ENCODE measurements at places on chromosomes 2 and 18.

- no peak for DNase-seq
Measured at GRCh38 chr2:228771774-228772173, 499.3 kb downstream of the PID1 start.

GRCh38 chr2:181658444-181658843 is 1.5 kb upstream of the CERKL start:
- DNase-seq: peak; percentile 90

GRCh38 chr2:44880125-44880483 is 61.4 kb upstream of the SIX3 start:
- peak; percentile 68 for DNase-seq

GRCh38 chr18:34544930-34545329 is 165.2 kb upstream of the DTNA start:
- peak; percentile 50 for DNase-seq

- DNase-seq: peak; percentile 88
Measured at GRCh38 chr2:42072349-42073118, 24.7 kb downstream of the PKDCC start.

GRCh38 chr2:239522002-239522739 is 121.4 kb upstream of the HDAC4 start:
- no peak for DNase-seq

DNA sequence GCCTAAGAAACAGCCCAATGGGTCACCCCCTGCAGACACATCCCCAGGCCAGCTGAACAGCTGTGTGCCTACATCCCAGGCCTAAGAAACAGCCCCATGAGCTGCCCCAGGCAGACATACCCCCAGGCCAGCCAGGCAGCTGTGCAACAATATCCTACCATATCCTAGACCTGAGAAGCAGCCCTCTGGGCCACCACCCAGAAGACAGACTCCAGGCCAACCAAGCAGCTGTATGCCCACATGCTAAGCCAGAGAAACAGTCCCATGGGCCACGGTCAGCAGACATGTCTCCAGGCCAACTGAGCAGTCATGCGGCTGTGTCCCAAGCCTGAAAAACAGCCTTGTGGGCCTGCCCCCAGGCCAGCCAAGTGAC is 205.5 kb downstream of the ATAD2B start:
- no peak for DNase-seq

- DNase-seq: no peak
Measured at GRCh38 chr2:100224988-100225710, 82.8 kb upstream of the AFF3 start.

DNA sequence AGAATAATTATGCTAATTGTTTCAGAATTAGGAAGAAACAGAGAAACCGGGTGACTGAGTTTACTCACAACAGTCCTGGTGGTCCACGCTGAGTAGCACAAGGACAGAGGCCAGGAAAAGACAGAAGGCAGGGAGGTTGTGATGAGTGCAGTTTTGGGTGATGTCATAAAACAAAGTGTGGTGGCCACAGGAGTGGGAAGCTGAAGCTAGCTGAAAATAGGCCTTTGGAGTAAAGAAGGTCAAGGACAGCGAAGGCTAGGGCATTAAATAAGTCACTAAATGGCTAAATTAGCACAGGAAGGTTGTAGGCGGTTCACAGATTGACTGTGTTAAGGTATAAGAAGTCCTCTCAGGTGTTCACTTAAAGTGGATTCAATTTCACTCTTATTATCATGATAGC is 120.9 kb upstream of the TTN start:
- no peak for DNase-seq

DNA sequence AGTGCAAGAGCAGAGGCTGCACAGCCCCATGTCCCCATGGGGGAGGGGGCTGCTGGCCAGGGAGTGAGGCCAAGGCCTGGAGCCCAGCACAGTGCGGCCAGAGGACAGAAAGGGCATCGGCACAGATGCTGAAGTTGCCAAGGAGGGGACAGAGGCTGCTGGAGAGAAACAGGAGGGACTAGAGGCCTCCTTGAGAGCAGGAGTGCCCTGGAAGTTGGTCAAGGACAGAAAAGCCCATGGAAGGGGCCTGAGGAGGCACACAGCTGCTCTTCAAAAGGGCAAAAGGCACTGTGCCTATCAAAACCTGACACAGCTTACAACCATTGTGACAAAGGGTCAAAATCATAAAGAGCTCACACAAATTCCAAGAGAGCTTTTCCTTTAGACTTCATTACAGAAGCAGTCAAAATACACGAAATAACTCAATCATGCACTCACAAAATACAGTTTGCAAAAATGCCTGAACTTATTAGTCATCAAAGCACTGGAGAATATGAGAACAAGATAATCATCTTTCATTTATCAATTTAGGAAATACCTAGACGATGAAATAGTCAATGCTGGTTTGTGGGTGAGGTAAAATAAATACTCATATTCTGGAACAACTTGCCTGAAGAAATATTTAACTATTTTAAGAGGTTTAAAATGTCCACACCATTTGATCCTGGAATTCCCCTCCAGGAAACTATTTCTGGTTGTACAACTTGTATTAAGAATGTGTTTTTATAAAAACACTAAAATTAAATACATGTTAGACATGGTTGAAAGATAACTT is 79.6 kb downstream of the USP40 start:
- no peak for DNase-seq

GRCh38 chr18:36256094-36256493 is 41.4 kb upstream of the FHOD3 start:
- DNase-seq: no peak

DNA sequence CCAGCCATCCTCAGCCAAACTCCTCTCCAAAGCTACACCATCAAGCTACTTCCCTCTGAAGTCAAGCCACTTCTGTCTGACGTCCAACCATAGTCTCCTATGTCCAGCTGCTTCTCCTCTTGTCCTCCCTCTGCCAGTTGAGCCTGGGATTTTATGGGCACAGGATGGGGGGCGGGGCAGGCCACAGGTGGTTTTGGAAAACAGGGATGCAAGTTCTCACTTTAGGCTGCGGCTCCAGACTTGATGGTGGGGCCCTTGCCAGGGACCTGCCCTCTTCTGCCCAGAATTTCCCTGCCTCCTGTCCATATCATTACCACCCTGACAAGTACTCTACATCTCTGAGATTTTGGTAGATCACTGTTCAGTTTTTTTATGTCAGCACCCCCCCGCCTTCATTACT is 41.6 kb downstream of the TEX51 start:
- no peak for DNase-seq

DNA sequence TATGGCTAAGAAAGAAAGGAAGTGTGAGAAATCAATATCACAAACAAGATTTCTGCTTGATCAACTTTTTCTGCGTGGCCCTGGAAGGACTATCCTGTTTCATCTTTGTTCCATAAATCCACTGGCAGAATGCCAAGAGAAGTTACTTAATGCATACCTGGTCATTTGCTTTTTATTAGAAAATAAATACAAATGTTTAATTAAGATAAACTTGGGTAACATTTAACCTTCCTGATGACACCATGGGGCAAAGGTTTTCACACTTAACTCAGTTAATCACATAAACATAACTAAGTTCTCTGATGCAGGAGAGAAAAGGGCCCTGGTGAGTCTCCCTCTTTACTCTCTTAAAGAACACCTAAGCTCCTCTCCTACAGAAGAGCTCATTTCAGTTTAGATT is 203.3 kb downstream of the AFF3 start:
- DNase-seq: peak; percentile 41

Data from NCI-H146 (cell line).